NAMALWA (cell line): ENCODE measurements at places on chromosomes 2 and 18.

DNA sequence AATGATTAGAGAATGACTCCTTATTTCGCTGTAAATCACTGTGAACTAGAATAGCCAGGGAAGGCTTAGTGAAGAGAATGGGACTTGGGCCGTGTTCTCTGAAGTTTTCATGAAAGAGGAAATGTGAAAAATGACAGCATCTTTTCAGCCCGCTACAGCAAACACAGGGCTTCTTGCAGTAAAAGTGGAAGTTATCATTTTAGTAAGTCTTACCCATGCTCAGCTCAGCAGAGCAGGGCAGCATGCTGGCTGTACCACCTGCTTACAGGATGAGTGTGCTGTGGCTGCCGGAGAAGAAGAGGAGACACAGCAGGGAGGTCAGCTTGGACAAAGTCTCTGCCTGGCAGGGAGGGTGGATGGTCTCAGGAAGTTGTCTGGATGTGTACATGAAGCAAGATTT is 300.7 kb upstream of the DLGAP1 start:
- DNase-seq, result no peak

GRCh38 chr2:147433822-147434221 is 411.0 kb upstream of the ACVR2A start:
- DNase-seq, result no peak

DNA sequence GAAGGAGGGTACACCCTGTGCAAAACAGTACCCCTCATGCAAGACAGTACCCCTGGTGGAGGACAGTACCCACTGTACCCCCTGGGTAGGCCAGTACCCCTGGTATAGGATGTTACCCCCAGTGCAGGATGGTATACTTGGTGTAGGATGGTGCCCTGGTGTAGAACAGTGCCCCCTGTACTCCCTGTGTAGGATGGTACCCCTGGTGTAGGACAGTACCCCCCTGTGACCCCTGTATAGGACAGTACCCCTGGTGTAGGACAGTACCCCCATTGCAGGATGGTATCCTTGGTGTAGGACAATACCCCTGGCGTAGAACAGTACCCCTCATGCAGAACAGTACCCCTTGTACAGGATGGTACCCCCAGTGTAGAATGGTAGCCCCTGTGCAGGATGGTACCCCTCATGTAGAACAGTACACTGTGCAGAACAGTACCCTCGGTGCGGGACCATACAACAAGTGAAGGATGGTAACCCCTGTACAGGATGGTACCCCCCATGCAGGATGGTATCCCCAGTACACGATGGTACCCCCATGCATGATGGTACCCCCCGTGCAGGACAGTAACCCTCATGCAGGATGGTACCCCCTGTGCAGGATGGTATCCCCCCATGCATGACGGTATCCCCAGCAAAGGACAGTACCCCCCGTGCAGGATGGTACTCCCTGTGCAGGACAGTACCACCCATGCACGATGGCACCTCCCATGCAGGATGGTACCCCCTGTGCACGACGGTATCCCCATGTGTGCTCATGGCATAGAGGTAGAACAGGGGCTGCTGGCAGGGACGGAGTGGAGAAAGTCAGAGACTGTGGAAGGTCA is 248.0 kb downstream of the DCDC2C start:
- DNase-seq, result no peak

DNA sequence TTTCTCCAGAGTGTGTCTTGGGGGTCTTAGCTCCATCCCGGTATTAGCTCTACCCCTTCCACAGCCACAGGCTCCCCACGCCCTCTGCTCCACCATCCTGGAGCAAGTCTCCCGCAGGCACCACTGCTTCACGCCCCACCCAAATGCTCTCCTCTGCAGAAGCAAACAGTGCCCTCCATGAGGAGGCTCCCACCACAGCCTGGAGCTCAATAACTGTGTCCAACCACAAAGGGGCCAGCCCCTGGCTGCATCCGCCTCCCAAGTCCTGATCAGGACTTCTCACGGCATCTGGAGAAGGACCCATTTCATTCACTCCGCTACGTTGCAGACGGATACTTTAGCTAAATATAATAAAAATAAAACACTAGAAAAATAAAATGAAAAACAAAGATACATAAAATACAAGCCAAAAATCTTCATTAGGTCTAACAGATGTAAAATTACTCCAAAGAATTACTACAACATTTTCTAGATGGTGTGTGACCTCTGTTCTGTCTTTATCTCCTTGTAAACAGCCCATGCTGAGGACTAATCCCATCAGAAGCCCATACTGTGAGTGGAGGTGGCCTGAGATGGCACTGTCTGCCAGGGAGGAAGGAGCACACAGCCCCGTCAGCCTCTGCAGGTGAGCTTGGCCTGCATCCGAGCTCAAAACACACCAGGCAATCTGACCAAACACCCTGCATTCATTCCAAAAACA is 210.8 kb upstream of the RAB6C start:
- no peak for DNase-seq

- DNase-seq, result no peak
Measured at GRCh38 chr18:36078751-36079529, 11.6 kb upstream of the RPRD1A start.
